CD4-positive, alpha-beta T cell (primary cell): ENCODE measurements at places on chromosomes 11 and 22.

DNA sequence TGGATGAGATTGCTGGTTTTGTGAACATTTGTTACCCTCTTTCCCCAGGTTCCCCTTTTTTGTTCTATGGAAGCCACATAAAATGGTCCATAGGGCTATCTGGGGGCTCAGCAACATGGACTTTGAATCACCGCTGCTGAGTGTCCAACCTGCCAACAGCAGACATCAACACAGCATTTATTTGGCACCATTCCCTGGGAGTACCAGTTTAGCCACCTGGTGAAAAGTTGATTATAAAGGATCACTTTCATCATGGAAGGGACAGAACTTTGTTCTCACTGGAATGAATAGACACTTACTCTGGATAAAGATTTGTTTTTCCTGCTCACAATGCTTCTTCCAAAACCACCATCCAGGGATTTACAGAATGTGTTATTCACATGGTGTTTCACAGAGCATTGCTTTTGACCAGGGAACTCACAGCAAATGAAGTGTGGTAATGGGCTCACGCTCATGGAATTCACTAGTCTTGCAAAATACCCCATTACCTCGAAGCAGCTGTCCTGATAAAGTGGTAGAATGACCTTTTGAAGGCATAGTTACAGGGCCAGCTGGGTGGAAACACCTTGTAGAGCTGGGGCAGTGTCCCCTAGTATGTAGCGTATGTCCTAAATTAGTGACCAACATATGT lies 43.9 kb downstream of the ADM start:
- no peak for DNase-seq

DNA sequence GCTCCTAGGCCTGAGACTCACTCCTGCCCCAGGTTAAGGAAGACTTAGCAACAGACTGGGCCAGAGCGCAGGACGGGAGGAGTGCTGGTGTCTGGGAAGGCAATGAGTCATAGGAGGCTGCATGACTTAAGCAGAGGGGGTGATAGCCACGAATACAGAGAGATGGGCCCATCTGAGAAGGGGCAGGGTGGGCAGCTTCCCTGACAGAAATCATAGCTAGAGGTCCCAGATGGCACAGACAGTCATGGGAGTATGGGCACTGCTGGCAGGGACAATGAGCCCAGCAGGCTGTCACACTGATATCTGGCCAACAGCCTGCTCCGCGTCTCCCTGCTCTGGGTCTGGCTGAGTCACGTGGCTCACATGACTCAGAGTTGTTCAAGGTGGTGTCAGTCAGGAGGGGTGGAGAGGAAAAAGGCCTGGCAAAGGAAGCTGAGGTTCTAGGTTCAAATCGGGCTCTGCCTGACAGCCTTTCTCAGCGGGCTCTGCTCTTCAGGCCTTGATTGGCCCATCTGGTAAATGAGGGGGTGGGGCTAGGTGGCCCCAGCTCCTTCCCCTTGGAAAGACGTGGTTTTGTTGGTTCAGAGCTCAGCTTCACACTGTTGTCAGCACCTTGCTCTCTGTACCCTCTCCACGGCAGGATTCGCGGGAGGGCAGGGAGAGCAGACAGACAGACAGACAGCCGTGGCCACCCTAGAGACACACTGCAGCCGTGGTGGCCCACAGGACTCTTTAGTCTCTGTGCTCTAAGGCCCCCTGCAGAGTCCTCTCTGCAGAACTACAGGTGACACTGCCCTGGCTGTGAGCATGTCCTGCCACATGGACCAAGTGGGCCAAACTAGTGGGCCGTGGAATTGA lies 47.8 kb downstream of the DBX1 start:
- DNase-seq, result no peak

DNA sequence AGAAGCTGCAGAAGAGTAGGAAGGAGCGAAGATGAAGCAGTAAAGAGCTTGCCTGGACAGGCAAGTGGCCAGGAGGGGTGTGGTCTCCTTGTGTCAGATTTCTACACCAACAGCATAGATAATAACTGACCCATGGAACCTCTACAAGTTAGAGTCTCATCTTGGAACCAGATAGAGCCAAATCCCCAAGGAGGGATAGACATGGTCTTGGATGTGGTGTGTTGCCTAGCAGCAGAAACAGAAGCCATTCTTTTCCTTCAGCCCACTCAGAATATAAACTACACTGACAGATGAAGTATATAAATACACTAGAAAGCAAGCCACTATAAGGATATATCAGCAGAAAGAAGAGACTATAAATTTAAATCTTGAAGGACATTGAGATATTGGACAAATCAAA lies 4.3 kb upstream of the CARD16 start:
- DNase-seq, result no peak

DNA sequence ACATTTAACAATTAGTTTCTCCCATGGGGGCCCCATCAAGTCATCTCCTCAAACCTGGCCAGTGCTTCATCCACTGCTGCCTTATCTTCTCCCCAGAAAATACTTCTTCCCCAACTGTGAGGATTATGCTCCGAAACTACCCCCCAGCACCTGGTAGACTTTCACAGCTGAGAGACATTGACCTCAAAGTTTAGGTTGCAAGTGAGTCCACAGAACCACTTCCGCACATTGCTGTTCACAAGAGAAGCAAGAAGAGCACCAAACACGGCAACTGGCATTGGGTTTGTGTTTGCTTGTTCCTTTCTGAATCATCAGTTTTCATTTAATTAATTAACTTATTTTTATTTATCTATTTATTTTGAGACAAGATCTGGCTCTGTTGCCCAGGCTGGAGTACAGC lies 6.1 kb downstream of the MCHR1 start:
- peak; percentile 47 for DNase-seq

DNA sequence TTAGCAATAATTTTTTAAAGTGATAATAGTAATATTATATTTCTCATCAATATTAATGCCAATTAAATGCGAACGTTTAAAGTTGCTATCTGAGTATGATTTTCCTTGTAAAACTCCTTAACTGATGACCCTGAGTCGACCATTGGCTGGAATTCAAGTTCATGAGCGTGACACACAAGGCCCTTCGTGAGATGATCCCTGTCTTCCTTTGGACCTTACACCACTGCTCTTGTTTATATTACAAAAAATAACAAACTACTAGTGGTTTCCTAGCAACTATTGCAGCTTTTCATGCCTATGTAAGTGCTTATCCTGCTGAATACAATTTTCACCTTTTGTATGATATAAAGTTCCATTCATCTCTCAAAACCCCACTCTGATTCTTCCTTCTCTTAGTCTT lies 752.9 kb downstream of the CNTN5 start:
- DNase-seq, result no peak

GRCh38 chr11:104322696-104323095 lies 158.7 kb upstream of the PDGFD start:
- no peak for DNase-seq

GRCh38 chr11:36037031-36037430 lies 93.2 kb downstream of the LDLRAD3 start:
- DNase-seq, result no peak

DNA sequence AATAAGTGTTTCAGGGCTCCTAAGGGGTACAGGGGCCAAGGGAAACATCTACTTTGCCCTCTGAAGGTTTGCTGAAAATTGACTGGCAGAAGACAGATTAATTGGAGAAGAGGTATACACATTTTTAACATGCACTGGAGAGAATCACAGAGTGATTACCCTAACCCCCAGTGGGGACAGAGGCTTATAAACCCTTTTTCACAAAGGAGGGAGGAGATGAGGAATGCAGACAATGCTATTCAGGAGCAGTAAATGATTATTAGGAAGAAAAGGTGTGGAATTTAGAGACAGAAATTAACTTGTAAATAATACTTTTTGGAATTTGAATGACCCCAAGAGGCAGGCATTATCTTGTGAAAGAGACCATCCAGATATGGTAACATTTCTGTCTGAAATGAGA lies 582.4 kb upstream of the B3GAT1 start:
- no peak for DNase-seq

DNA sequence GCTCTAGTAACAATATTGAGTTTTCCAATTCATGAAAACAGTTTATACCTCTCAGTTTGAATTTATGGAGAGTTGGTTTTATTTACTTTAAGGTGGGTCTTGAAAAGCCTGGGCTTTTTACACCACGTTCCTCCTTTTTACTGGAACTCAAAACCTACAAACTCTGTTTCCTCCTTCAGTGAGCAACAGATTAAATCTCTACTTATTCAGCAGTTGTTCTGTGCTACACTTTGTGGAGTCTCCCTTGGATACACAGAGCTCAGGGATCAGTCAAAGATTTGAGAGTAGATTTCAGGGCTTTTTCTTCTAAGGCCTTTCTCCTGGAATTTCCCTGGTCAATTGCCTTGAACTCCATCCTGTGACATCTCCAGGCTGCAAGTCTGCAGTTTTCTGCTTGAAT lies 3.5 kb downstream of the NXPE1 start:
- no peak for DNase-seq

- no peak for DNase-seq
Observed at GRCh38 chr11:45321031-45321595, 35.0 kb upstream of the SYT13 start.

DNA sequence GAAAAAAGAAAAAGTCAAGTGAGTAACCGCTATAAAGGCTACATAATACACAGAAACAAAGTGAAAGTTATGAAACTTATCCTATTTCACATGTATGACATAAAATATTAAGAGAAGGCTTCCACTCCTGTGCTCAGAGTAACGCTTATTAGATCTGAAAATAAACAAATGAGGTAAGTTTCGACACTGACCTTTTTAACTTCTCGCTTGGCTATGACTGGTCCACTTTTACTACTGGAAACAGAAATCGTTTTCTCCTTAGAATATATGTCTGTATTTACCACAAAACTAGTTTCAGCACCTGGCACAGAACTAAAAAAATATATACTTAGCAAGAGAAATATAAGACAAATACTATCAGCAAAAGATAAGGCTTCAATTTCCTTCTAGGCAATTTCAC lies 16.4 kb downstream of the FNBP4 start:
- no peak for DNase-seq

- DNase-seq, result no peak
Observed at GRCh38 chr11:44506375-44507016, 59.0 kb upstream of the CD82 start.
